Stimulated activated CD4-positive, alpha-beta T cell treated with anti-CD3 and anti-CD28 coated beads, Interleukin-4, amount 100 ng/mL, for 4 hours (primary cell): ENCODE measurements at places on chromosomes 13 and 19.

GRCh38 chr19:33639035-33639681, 17.4 kb downstream of the CHST8 start:
- no peak for DNase-seq

GRCh38 chr19:29260477-29261317, 47.7 kb upstream of the UQCRFS1 start:
- no peak for DNase-seq

GRCh38 chr19:18520848-18521691, 800 bp downstream of the ELL start:
- peak; percentile 20 for DNase-seq

DNA sequence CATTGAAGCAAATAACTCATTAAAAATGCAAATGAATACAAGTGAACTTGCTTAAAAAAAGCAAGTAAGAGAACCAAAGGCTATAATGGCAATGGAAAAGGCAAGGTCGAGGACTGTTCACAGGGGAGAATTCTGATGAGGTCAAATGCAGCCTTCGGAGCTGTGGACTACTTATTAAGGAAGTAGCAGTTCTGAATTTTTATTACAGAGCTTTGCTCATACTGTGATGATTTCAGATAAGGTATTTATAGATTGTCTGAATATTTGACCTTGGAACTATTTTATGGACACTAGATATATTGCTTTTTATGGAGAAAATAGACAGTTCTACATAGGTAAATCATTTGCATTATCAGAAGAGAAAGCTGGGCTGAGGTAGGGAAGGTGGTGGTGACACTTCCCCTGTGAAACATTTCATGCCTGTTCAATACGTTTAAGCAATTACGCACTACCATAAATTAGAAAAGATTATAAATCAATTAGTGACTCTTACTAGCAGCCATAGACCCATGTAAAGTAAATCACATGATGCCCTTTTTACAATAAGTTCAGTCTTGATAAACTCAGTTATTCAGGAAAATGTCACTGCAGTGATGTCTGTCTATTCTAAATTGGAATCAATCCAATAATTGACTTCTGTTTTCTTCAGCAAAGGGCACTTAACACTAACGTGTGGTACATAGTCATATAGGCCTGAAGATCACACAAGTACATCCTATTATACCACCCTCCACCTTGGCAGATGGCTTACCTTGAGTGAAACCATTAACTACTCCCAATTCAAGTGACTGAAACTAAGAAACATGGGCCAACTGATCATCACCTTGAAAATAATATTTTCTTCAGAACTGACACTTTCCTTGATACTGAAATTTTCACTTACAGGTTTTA, 260.0 kb downstream of the KLF12 start:
- no peak for DNase-seq

- DNase-seq = no peak
Observed at GRCh38 chr13:29505511-29505910, 90.0 kb downstream of the SLC7A1 start.

GRCh38 chr19:39411081-39411831, 1.2 kb upstream of the PLEKHG2 start:
- no peak for DNase-seq

GRCh38 chr13:28423010-28423409, 71.9 kb downstream of the FLT1 start:
- DNase-seq = no peak

DNA sequence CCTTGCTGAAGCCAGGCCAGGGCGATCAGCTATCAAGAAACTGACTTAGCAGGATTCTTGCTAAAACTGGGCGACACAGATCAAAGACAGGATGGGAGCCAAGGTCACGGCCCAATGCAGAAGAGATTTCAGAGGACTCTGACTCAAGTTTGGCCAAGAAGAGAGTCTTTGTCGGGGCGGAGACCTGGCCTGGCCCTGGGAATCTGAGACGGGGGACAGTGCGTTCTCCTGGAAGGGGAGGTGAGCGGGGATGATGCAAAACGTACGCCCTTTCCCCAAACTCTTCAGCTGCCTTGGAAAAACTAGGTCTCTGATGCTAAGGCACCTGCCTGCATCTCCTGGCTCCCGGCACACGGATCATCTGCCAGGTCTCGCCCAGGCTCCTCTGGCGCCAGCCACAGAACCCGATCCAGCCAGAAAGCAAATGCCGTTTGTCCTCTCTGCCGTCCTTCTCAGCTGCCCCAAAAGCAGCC, 9.8 kb downstream of the MVB12A start:
- DNase-seq = no peak
